ENCODE measurements at places on chromosomes 12 and 14. TPM values are rescaled to one million over a fixed set of nuclear protein-coding genes. Genes with fewer than 3 reads are reported as not detected.

IKZF4 gene
- total RNA-seq = 5.3 TPM

SLC7A8 gene
- 0.89 TPM for total RNA-seq

CIROP gene
- not detected for total RNA-seq

DNA sequence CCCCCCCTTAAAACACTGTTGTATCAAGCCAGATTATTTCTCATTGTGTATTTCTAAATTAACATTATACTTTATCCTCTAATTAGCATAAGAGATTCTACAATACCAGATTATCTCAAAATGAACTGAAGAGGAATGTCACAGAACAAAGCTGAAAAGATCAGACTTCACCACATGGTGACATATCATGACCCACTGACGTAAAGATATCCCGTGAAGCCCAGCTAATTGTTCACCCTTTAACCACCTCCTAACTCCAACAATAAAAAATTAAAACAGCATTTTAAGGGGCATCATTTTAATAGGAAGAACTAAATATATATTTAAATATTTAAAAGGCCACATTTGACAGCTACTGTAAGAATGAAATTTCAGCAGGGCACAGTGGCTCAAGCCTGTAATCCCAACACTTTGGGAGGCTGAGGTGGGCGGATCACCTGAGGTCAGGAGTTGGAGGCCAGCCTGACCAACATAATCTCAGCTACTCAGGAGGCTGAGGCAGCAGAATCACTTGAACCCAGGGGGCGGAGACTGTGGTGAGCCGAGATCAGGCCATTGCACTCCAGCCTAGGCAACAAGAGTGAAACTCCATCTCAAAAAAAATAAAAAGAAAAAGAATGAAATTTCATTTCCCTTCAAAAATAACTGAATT is 29.0 kb downstream of the CDK17 start:
- H3K27me3 ChIP-seq = no peaks in the 10 kb centered on the region
- H3K27ac ChIP-seq = peak overlapping the region; percentile 76
- no peak overlapping the region for H3K4me3 ChIP-seq
- DNase-seq = no peak
- H3K36me3 ChIP-seq = no peaks in the 10 kb centered on the region

GRCh38 chr12:92068459-92068858 is 77.2 kb downstream of the BTG1 start:
- no peak overlapping the region for H3K4me3 ChIP-seq
- no peak for DNase-seq
- no peak overlapping the region for H3K27ac ChIP-seq

- H3K4me1 ChIP-seq = peaks cover 4% of the 10 kb centered on the region
- peaks cover 33% of the 10 kb centered on the region for H3K27me3 ChIP-seq
- no peak for DNase-seq
- H3K4me3 ChIP-seq = no peak overlapping the region
- H3K27ac ChIP-seq = no peak overlapping the region
Observed at GRCh38 chr14:95895720-95896119, 19.1 kb downstream of the TUNAR start.

DNA sequence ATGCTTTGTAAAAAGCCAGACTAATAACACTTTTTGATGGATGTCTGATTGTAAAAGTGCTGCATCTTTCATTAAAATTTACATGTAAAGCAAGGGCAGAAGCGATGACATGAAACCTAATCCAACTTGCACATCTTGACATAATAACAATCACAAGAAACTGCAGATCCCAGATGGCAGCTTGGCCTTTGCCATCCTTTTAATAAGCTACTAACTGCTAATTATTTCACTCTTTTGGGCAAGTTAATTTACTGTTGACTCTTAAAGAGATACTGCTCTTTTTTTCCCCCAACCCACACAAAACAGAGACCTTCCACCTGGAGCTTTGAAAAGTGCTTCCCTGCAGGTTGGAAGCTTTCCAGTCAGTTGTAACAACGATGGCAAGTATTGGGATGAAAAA is 137.5 kb downstream of the NRXN3 start:
- no peak for DNase-seq
- peaks cover 1% of the 10 kb centered on the region for H3K27me3 ChIP-seq
- no peaks in the 10 kb centered on the region for H3K36me3 ChIP-seq
- no peak overlapping the region for H3K27ac ChIP-seq
- H3K4me3 ChIP-seq = no peak overlapping the region
